ENCODE measurements at places on chromosomes 1 and 21.

DNA sequence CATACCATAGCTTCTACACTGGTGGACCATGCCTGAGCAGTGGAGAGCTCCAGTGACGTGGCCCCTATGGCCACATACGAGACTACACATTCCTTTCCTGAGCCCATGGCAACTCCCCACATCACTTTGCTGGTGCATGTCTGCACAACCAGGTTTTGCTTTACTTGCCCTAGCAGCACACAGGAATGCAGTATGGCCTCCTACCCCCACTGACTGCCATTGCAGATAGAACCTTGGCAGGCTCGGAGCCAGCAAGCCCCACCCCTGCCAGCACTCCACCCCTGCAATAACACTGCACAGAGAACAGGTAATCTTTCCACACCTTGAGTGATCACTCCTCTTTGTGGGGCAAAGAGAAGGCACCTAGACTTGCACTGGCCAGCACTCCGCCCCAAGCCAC is 531.9 kb upstream of the CAMK1G start:
- no peak for DNase-seq

DNA sequence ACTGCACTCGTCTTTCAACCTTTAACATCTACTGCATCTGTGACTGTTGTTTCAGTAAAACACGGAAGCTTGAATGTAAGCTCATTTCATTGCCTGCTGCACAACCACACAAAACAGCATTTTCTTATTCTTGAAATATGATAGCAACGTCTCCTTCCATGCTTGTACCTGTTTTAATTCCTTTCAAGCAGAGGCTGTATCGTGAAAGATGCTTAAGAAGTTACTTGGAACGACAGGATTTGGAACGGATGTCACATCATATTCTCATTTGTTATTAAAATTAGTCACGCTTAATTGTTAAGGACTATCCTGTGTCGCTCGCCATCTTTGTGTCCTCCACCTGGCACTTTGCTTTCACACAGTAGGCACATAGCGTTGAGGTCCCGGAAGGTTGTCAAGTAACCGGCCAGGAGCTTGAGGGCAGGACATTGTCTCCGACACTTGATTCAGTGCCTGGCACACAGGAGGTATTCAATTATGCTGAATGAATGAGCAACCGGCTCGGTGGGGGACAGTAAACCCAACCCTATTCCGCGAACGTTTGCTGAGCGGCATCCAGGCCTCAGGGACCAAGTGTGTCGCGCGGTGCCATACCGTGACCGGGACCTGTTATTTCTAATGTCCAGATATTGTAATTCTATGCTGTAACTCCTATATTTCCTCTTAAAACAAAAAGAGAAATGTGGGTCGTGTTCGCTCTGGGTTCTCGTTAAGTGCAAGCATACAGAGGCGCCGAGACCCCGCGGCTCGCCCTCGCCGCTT is 499 bp upstream of the SH3GLB1 start:
- no peak for DNase-seq

DNA sequence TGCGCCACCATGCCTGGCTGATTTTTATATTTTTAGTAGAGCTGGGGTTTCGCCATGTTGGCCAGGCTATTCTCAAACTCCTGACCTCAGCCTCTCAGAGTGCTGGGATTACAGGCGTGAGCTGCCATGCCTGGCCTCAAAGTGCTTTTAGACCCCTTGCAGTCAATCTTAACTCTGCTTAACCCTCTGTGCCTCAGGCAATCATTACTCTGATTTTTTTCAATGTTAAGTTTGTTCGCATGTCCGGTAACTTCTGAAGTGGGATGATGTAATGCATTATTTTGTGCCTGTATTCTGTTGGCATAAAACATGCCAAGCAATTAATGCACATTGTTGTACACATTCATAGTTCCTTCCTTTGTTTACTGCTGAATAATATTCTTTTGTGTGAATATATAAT is 18.6 kb downstream of the SMG7 start:
- no peak for DNase-seq

- DNase-seq: no peak
Observed at GRCh38 chr1:175978926-175979325, 228.2 kb downstream of the COP1 start.

DNA sequence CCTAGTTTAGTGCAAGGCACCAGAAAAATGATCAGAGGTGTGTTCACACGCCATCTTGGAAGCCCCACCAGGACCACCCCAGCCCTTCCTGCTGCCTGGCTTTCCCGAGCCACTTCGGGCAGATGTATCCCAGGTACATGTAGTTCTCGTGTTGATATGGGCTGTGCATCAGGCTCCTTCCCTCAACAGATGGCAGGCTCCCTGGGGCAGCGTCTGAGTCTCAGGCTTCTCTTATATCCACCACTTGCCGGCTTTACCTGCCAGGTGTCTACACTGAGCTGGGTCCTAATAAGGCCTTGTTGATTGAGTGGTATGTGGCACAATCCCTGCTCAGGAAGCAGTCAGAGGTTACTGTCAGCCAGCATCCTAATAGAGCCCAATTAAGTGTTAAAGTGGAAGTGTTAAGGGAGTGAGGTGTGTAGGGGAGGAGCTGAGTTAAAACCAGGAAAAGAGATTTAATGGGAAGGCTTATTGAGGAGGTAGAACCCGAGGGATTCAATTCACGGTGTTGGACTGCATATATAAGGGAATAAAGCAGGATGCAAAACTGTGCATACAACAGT is 8.5 kb downstream of the GPA33 start:
- DNase-seq: no peak

GRCh38 chr1:25971066-25971810 is 26.6 kb downstream of the PAFAH2 start:
- DNase-seq: no peak

GRCh38 chr1:26075421-26076144 is 8.2 kb upstream of the TRIM63 start:
- no peak for DNase-seq

GRCh38 chr1:1833916-1834325 is 55.7 kb upstream of the NADK start:
- no peak for DNase-seq

GRCh38 chr1:154714638-154715037 is 106.7 kb upstream of the ADAR start:
- no peak for DNase-seq

DNA sequence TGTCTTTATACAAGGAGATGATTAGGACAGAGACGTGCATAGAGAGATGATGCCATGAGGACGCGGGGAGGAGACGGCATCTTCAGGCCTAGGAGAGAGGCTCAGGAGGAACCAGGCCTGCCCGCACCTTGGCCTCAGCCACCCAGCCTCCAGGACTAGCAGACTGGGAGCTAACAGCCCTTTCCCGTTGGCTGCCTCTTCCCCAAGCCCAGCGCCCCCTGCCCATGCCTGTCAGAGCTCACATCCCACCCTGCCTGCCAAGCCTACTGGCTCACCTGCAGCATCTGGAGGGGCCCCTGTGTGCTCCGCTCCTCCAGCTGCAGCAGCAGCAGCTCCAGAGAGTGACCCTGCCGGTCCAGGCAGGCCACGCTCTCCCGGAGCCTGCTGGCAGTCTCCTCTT is 4.0 kb upstream of the TRIM11 start:
- no peak for DNase-seq

DNA sequence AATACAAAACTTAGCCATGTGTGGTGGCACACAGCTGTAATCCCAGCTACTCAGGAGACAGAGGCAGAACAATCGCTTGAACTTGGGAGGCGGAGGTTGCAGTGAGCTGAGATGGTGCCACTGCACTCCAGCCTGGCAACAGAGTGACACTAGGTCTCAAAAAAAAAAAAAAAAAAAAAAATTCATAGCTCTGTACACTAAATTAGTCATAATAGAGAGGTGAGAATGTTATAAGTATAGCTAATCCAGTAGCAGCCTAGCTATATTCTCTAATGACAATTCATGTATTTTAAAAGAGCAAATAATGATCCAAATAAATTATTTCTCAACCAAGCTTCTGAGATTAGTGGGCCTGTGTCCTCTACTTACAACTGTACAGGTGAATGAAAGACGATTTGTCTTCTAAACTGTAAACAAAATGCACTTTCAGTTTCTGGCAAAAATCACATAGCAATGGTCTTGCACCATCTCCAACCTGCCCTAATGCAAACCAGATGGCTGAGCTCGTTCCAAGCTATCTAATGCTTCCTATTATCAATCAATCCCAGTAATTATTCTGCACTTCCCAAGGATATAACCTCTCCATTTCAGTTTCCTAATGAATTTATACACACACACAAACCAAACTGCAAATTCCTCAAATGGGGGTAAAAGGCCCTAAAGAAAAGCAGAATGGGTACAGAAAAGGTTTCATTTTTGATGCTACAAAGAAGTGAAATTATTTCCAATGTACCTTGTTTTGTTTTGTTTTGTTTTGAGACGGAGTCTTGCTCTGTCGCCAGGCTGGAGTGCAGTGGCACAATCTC is 56.5 kb downstream of the GATAD2B start:
- no peak for DNase-seq

DNA sequence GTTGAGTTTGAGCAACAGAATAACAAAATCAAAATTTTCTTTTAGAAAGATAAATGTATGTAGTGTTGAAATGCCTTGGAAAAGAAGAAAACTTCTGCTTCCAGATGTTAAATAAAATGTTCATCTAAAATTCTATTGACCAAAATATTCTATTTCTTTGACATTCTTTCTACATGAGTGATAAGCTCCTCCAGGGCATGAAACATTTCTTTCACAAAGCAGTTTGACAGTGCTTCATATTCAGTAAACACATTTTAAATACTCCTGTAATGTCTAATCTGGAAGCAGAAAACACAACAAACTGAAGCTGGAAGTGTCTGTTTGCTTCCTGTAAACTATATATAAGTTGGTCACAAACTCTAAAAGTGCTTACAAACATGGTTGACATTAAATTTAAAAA is 61.5 kb downstream of the RGS21 start:
- DNase-seq: no peak

- no peak for DNase-seq
Observed at GRCh38 chr1:107920999-107921398, 44.0 kb downstream of the VAV3 start.

GRCh38 chr1:59016390-59016789 is 232.5 kb upstream of the JUN start:
- DNase-seq: no peak

DNA sequence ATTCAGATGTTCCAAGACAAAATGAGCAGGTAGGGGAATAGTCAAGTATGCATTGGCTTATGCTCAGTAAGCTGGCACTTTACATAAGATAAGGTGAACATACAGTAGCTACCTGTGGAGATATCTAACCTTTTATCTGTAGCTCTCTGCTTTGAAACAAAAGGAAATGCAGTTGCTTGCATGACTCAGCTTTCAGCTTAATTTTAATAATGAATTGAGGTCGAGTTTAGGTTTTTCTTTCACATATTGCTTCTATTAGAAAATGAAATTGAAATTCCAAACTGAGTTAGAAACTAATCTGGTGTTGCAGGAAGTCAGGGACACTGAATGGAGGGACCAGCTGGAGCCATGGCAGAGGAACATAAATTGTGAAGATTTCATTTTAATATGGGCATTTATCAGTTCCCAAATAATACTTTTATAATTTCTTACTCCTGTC is 8.3 kb downstream of the FRRS1 start:
- no peak for DNase-seq

GRCh38 chr21:25254491-25255174 is 352.6 kb downstream of the MRPL39 start:
- no peak for DNase-seq

- DNase-seq: no peak
Observed at GRCh38 chr1:24222008-24222605, 35.0 kb upstream of the IFNLR1 start.

DNA sequence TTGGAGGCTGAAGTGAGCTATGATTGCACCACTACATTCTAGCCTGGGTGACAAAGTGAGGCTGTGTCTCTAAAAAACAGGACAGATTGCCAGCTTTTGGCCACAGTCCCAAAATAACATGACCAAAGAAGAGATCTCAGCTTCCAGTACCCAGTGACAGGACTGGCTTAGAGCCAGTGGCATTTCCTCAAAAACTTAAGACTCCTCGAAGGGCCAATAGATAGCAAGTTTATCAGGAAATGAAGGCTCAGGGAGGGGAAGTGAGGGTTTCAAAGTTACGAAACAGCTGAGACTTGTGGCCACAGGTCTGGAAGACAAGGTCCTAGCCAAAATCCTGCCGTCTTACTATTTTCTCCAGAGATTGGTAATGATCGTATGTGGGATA is 6.3 kb upstream of the TMEM39B start:
- peak; percentile 12 for DNase-seq

- DNase-seq: no peak
Observed at GRCh38 chr1:240506176-240506575, 105.8 kb downstream of the GREM2 start.

- DNase-seq: no peak
Observed at GRCh38 chr21:14591882-14592281, 45.8 kb upstream of the SAMSN1 start.

DNA sequence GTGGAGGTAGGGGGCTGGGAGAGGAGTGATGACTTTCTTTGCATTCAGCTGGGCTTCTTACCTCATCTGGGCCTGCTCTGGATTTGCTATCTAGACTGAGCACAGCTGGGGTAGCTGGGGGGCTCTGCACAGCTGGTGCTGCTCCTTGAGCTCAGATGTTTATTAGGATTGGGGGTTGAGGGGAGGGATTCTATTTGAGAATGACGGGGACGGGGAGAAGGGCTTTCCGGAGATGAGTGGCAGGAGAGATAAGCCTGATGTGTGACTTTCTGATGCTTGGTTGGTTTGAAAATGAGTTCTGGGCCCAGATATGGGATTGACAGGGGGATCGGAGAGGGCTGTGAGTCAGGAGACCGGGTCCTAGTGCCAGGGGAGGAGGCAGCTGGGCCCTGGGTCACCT is 146.1 kb upstream of the CSF3R start:
- no peak for DNase-seq

DNA sequence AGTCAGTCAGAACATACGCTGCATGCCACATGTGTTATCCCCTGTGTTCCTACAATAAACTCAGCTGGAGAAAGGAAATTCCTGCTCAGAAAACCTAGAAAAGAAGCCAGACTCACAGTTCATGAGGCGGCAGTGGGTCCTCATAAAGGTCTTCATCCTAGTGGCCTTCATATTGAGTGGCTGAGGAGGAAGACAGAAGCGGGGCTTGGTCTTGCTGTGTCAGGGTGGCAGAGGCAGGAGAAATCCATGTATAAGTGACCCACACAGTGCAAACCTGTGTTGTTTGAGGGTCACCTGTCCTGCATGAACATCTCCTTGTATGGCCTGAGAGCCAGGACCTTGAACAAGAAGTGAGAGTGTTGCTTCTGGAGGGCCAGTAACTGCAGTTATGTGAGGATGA is 4.0 kb upstream of the WNT3A start:
- no peak for DNase-seq

DNA sequence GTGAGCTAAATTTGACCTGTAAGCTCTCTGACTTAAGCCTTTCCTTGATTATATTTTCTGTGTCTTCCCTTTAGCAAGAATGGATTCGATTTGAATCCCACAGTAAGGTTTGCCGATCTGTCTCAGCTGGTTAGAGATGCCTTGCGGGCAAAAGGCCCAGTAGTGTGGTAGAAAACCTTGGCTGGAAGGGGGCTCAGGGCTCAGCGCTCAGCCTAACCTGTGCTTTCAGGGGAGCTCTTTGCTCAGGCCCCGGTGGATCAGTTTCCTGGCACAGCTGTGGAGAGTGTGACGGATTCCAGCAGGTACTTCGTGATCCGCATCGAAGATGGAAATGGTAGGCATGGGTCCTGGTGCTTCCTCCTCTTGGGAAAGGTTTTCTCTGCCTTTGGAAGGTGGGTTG is 7.1 kb downstream of the NECAP2 start:
- no peak for DNase-seq
